ENCODE measurements at places on chromosomes 1 and 21.

DNA sequence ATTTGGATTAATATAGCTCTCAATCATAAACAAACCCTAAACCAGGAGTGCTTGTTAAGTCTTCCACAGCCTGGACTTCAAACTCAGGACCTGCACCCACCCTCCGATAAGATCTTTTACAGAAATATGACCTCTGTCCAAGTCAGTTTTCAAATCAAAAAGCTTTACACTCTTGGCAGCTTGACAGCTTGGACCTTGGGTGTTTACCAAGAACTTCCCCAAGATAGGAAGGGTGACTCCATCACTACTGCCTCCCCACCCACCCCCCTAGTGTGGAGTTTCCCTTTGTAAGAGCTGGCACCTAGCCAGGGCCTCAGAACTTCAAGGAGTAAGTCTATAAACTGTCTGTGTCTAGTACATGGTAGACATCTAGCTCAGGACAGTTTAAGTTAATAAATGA lies 9.6 kb downstream of the BCAR3 start:
- no peak for DNase-seq

DNA sequence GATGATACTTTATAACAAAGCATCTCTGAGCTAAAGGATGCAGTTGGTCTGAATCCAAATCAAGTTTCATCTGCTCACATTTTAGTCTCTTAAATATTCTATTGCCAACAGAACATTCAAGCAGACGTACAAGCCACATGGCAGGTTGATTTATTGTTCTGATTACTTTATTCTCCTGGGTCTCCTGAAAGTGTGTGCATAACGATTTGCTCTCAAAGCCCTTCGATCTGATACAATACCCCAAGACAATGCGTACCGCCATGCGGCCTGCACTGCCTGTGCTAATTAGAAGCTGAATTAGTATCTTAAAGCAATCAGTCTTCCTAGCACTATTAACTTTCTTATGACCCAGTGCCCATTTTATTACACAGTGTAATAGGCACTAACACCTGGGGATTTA lies 56.9 kb downstream of the FHAD1 start:
- no peak for DNase-seq

GRCh38 chr1:10575616-10576015 lies 100.9 kb downstream of the PEX14 start:
- no peak for DNase-seq

- no peak for DNase-seq
Observed at GRCh38 chr1:200710166-200710565, 28.5 kb upstream of the CAMSAP2 start.

Data from activated T-helper 1 cell treated with anti-CD3 and anti-CD28 coated beads, Interleukin-2, amount 50 U/mL, for 16 hours (primary cell).